ENCODE measurements at places on chromosomes 3 and 15. TPM values are rescaled to one million over a fixed set of nuclear protein-coding genes. Genes with fewer than 3 reads are reported as not detected.

Gene ADCY5
- 41.6 TPM for total RNA-seq

Gene PYGO1
- total RNA-seq = 8.5 TPM

Gene ADAMTS17
- 12.4 TPM for total RNA-seq

DNA sequence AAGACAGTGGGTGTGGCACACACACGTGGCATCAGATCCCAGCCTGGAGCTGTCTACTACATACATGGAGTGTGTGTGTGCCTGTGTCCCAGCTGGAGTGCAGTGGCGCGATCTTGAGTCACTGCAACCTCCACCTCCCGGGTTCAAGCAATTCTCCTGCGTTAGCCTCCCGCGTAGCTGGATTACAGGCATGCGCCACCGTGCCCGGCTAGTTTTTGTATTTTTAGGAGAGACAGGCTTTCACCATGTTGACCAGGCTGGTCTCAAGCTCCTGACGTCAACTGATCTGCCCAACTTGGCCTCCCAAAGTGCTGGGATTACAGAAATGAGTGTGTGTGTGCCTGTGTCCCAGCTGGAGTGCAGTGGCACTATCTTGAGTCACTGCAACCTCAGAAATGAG lies 108.8 kb downstream of the IL12A start:
- no peak for DNase-seq

Gene RETNLB
- total RNA-seq = not detected

DNA sequence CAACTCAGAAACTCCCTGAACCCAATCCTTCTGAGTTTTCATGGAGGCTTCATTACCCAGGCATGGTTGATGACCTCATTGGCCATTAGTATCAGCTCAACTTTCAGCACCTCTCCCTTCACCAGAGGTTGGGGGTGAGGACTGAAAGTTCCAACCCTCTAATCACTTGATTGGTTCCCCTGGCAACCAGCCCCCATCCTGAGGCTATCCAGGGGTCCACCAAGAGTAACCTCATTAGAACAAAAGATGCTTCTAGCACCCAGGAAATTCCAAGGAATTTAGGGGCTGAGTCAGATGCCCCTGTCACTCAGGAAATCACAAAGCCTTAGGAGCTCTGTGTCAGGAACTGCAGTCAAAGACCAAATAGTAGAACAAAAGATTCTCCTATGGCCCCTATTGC lies 43.8 kb downstream of the ADAMTSL3 start:
- no peak for DNase-seq

Gene METTL6
- 49.4 TPM for total RNA-seq

Gene CLDN11
- total RNA-seq = 1,538 TPM

- no peak for DNase-seq
These were observed 123.2 kb downstream of the RAP2B start for GRCh38 chr3:153285194-153285641.

Gene TRIM42
- total RNA-seq = 21.4 TPM

Gene HCLS1
- 17.3 TPM for total RNA-seq

Gene TMEM108
- total RNA-seq = 16.1 TPM

GRCh38 chr3:181623924-181624694 lies 87.6 kb upstream of the SOX2 start:
- DNase-seq = no peak

DNA sequence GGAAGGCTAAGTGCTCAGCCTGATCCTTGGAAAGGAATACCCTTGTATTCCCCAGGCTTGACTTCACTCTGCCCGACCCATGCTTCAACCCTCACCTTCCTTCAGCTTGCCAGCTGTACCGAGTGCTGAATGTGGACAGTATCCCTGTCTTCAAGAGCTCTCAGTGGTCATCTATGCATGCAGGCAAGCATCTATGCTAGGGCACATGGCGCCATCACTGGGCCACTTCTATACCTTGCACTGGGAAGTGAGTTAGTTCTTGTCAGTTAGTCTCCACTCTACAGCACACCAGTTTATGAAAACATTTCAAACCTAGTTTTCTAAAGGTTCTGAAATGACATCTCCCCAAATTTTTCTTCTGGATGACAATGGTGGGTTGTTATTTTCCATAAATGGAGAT lies 82.0 kb upstream of the MYRIP start:
- no peak for DNase-seq

Gene CCRL2
- total RNA-seq = 0.31 TPM

- no peak for DNase-seq
These were observed 619.0 kb downstream of the MECOM start for GRCh38 chr3:169044331-169045113.

- DNase-seq = no peak
These were observed 3.0 kb downstream of the POMGNT2 start for GRCh38 chr3:43102773-43103480.

- DNase-seq = no peak
These were observed 131.8 kb downstream of the CCNL1 start for GRCh38 chr3:157027861-157028745.

Gene C3orf49
- total RNA-seq = 0.93 TPM

GRCh38 chr3:153259956-153260355 lies 97.9 kb downstream of the RAP2B start:
- DNase-seq = no peak

GRCh38 chr15:78438619-78439285 lies 736 bp downstream of the IREB2 start:
- peak; percentile 50 for DNase-seq

DNA sequence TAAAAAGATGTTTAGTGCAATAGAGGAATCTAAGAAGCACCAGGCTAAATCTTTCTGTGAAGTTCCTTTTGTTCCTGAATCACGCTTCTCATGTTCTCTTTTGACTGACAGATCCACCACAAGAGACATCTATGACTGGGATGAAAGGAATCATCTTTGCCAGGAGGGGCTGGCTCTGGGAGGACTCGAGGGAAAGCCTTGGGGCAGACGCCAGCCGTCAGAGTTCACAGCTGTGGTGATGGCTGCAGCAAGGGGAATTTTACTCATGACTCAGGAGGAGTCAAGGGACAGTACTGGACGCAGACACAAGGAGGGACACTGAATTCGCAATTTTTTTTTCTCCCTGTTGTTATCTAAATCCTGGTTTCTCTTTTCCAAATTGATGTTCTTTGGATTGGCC lies 38.7 kb downstream of the C3orf38 start:
- DNase-seq = no peak

Gene SLC26A6
- total RNA-seq = 32.9 TPM

Gene TM4SF18
- 4.2 TPM for total RNA-seq

Gene SEMA3F
- 8.3 TPM for total RNA-seq

DNA sequence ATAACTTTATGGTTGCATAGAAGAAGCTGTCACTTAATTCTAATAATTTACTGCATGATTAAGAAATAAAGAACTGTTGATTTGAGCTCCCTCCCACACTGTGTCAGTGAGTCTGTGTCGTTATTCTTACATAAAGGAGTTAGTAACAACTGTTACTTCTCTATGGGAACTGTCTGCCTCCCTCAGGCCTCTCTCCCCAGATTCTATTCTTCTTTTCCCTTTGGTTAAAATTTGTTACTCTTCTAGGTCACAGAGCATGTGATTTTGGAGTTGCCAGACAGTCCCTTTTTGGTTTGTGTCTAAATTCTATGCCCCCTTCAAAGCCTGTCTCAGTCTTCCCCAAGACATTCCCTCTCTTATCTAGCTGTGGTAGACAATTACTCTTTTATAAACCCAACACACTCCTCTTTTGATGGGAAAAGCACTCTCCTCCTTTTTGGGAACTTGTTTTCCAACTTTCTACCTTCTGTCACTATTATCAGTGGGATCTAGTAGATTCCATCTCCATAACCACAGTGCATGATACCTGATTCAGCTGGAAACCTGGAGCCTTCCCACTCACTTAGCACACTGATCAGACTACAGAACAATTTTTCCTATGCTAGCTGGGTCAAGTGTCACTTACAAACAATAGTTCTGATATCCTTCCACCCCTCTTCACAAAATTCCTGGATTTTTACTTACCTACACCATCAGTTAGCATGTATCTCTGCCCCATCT lies 422.1 kb upstream of the TGFBR2 start:
- DNase-seq = peak; percentile 65

Gene CIAO2A
- total RNA-seq = 36.1 TPM

GRCh38 chr3:122271246-122271898 lies 53.7 kb upstream of the CSTA start:
- no peak for DNase-seq

DNA sequence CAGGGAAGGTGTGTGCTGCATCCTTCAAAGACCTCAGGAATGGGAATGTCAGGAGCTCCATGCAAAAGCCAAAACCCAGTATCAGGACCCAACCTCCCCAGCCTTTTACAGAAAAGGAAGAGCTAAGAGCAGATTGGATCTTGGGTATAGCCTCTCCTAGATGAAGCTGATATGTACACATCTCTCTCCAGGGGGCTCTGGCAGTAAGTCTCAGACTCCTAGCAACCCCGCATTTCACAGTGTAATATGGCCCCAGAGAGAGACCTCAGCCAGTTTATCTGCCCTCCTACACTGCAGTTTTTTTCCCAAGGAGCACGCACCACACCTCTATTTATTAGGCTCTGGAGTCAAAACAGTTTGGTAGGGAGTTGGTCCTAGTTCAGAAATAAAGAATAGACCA lies 88.2 kb downstream of the RBPMS2 start:
- DNase-seq = no peak

DNA sequence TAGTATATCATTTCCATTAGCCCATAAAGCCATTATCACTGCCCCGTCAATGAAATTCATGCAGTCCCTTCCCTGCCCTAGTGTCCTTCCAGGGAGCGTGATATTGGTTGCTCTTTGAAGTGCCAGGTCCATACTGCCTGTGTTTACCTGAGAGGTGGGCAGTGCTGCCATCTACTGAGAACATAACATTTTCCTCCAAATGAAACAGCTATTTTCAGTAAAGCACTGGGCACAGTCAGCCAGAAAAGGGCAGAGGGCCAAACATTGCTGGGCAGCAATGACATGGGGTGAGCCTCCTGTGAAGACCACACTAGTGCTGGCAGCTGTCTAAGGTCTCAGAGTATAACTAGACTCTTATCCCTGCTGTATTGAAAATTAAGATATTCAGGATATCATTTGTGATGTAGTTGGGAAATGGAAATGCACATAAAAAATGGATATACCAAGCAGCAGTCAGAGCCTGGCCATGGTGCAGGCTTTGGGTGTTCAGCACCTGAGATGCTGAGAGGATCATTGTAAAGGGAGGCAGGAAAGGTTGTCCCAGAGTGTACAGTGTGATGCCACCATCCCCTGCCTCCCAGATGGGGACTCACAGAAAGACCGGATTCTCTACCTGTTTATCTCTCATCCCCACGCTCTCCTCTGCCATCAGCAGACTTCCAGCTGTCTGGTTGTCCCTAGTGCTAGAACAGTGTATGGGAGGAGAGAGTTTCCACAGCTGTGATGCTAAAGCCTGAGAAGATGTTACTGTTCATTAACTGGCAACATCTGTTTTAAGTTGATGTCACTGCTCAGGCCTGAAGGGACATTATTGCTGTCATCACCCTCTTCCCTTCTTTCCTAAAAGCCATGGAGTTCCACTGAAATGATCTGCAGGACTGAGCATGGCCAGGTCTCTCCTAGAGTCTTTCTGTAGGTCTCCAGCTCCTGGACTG lies 108.8 kb downstream of the ARNT2 start:
- DNase-seq = peak; percentile 45

DNA sequence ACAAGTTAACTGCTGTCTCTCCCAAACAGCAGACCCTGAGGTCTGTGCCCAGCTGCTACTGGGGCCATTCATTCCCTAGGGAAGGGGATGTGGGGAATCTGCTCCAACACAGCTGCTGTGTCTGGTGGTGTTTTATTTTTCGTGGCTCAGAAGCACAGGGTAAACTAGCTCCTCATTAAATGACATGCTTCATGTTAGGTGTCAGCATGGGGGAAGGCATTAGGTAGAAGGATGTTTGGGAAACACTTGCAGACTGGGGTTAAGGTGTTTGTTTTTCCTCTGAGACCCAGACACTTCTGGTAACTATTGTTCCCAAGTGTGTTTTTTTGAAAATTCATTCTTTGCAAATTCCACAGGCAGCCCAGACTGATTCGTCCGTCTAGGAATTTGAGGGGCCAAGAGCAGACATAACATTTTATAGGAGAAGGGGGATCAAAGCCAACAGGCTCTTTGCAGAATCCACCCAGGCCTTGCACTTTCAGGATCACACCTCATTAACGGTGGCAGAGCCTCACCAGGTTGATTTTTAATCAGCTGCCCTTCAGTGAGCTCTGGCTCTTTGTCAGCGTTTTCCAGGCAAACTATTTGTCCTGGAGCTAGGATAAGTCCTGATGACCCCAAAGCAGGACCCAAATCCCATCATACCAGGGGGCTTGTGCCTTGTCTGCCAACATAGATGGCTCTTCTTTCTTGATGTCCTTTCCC lies 65.4 kb upstream of the ITGA11 start:
- DNase-seq = no peak

Gene ADPRH
- 8.6 TPM for total RNA-seq

DNA sequence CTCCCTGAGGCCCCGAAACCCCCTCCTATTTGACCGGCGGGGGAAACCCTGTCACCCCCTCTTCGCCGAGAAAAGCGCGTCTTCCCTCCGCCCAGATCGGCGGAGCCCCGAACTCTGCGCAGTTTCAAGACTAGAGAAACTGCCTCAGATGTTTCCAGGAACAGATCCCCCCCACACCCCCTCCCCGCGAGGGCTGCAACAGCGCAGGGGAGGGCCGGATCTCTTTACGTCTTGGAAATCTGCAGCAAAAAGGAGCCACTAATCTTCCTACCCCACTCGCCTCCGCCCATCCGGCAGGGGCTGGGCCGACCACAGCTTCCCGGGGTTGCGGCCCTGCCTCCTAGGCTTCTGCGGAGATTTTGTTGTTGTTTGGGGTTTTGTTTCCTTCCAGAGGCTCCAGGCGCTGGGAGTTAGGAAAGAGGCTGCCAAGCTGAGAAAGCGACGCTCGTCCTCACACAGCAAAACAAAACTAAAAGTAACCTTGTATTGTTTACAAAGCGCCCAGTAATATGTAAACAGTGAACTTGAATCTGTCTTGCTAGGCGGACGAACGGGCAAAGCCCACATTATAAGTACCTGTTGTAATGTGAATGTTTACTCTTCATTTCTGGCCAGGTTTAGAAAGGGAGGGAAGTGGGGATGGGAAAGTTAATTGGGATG lies 2.2 kb downstream of the FOXB1 start:
- peak; percentile 44 for DNase-seq

Gene LINGO1
- total RNA-seq = 16.6 TPM

Gene SNRK
- 42.4 TPM for total RNA-seq

Gene CPN2
- 1.4 TPM for total RNA-seq
